Psoas muscle (tissue), 8 donors: ENCODE measurements at places on chromosomes 5 and 9. TPM values are rescaled to one million over a fixed set of nuclear protein-coding genes. Genes with fewer than 3 reads are reported as not detected.

Gene PCDHB3
- total RNA-seq: 1.8 TPM

DNA sequence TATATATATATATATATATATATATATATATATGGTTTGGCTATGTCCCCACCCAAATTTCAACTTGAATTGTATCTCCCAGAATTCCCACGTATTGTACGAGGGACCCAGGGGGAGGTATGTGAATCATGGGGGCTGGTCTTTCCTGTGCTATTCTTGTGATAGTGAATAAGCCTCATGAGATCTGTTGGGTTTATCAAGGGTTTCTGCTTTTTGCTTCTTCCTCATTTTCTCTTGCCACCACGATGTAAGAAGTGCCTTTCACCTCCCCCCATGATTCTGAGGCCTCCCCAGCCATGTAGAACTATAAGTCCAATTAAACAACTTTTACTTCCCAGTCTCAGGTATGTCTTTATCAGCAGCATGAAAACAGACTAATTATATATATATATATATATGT is 52.3 kb upstream of the ADAMTS2 start:
- H3K4me1 ChIP-seq: no peaks in the 10 kb centered on the region
- no peaks in the 10 kb centered on the region for H3K27me3 ChIP-seq
- H3K36me3 ChIP-seq: no peaks in the 10 kb centered on the region
- H3K27ac ChIP-seq: no peak overlapping the region

DNA sequence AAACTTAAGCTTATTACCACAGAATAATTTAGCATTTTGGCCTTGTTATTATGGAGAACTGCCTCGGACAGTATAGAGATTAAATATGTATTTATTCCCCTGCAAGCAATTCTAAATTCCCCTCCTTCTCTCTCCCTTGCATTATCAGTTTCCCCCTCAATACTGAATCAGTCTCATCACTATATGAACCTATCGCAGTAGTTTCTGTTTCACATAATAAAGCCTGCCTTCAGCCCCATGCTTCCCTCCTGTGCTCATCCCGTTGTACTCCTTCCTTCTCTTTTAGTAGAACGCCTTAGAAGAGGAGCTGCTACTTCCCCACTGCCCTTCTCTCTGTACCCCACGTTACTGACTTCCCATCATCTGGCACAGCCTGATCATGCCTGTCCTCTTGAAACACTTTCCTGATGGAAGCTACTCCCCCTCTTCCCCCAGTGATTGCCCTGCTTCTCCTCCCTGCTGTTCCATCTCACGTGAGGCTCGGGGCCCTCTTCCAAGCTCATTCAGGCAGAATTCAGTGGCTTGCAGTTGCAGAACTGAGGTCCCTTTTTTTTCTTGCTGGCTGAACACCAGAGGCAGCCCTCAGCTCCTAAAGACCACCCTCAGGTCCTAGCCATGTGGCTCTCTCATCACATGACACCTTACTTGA is 93.4 kb downstream of the PPIC start:
- no peak for DNase-seq
- H3K4me1 ChIP-seq: peaks cover 10% of the 10 kb centered on the region
- no peaks in the 10 kb centered on the region for H3K27me3 ChIP-seq
- no peak overlapping the region for H3K27ac ChIP-seq
- no peak overlapping the region for H3K4me3 ChIP-seq

DNA sequence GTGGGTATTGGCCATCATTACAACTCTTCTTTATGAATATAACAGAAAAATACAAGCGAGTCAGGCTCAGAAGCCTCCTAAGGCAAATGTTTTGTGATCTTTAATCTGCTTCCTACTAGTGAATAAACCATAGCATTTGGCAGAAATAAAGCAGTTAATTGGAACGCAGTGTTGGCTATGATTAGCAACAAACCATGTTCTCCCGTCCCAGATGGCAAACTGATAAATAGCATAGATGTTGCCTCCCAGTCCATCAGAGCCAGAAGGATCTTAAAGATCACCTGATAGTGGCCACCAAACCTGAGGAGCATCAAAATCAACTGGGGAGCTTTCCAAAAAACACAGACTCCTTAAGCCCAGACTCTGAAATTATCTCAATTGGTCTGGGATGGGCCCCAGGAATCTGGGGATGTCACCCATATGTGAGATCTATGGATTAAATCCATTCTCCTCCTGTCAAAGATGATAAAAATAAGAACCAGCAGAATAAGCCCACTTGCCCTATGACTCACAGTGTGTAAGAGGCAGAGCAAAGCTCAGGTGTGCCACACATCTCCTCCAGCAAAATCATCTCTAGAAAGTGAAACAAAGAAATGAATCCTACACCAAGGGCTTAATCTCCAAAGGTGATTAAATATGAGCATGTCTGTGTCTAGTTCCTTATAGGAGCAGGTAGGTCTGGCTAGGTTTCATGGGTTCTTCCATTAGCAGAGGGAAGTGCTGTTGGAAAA is 50.3 kb downstream of the APBA1 start:
- no peaks in the 10 kb centered on the region for H3K4me1 ChIP-seq
- no peak overlapping the region for H3K4me3 ChIP-seq
- H3K27me3 ChIP-seq: no peaks in the 10 kb centered on the region

- DNase-seq: no peak
- no peak overlapping the region for H3K4me3 ChIP-seq
- H3K27ac ChIP-seq: no peak overlapping the region
- peaks cover 7% of the 10 kb centered on the region for H3K4me1 ChIP-seq
These were observed 268.8 kb downstream of the NSG2 start for GRCh38 chr5:174314261-174314660.
